Central memory CD4-positive, alpha-beta T cell (primary cell): ENCODE measurements at places on chromosomes 3 and 15.

GRCh38 chr3:8529738-8530525 lies 28.3 kb downstream of the LMCD1 start:
- DNase-seq: no peak

GRCh38 chr3:48782046-48782445 lies 65.0 kb upstream of the IP6K2 start:
- no peak for DNase-seq

GRCh38 chr3:66703501-66703900 lies 202.7 kb upstream of the LRIG1 start:
- DNase-seq: no peak

DNA sequence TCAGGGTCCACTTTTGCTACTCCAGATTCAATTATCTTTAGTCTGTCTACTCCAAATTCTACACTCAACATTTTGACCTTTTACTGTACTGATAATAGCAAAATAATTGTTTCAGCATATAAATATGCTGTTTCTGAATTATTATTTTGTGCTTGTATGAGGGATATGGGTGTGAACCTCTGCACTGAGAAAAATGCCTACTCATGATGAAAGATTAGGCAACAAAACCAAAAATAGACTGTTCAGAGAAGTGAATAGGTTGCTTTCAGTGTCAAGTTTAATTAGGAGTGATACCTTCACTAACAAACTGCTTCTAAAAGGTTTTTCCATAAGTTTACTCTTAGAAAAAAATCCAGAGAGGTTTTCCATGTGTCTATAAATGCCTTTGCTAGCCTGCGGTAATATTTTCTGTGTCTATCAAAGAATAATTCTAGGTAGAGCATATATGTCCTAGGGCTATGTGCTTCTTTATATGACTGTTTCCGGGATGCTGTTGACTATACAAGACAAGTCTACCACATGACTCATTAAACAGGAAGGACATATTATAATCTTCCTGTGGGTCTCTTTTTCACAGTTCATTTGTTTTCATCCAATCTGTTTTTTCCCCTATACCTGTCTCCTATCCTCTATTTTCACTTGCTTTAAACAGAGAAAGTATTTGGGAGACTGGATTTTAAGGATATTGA lies 218.5 kb upstream of the TTC14 start:
- no peak for DNase-seq
